Fibroblast of the conjunctiva (primary cell): ENCODE measurements at places on chromosomes 5 and 9.
A peak's percentile ranks its signal among the peaks of the same experiment; 100 is the strongest.

- peak; percentile 61 for DNase-seq
These were observed 288.3 kb upstream of the CDH18 start for GRCh38 chr5:20276061-20276958.

- DNase-seq: no peak
These were observed 1.2 kb upstream of the TBCA start for GRCh38 chr5:77777281-77777892.

DNA sequence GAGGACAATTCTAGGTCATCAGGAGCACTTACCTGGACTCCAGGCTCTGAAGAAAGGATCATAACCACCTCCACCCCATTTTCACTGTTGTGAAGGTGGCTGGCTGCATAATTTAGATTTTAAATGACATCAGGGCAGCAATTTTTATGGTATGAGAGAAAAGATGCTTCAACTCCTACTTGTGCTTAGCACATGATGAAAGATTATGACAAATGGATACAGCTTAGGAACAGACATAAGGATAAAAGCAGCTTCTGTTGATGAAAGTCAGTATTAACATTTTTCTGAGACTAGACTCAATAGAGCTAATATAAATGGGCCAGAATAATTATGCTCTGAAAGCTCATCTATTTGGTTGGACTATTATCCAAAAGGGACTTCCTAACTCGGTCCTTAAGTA is 72.2 kb downstream of the SIL1 start:
- DNase-seq: no peak

GRCh38 chr5:151739939-151740335 is 18.5 kb downstream of the ATOX1 start:
- peak; percentile 84 for DNase-seq

- DNase-seq: no peak
These were observed 7.9 kb upstream of the MYORG start for GRCh38 chr9:34384368-34385165.

- no peak for DNase-seq
These were observed 123.5 kb downstream of the TARS1 start for GRCh38 chr5:33563983-33564908.

DNA sequence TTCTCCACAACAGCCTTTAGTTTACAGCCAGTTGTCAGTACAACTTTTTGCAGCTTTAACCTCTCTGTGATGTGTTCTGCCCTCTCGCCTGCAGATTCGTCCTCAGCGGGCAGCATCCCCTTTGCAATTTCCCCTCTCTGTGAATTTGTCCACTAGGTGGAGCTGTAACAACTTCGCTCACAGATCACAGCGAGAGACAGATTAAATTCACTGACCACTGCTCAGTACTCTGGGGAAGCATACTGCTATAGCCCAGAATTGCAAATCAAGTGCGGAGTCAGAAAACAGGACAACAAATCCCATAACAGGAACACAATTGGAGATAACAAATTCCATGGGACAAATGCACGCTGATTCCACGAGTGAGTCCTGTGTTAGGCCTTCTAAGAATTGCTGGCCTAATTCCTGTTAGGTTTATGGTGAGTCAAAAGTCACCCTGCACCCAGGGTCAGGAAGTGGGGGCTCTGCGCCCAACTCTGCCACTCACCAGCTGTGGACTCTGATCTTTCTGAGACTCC is 2124.9 kb downstream of the MAT2B start:
- peak; percentile 10 for DNase-seq

GRCh38 chr9:127170652-127171051 is 48.2 kb upstream of the ANGPTL2 start:
- DNase-seq: no peak

- no peak for DNase-seq
These were observed 290.7 kb upstream of the IL12B start for GRCh38 chr5:159620853-159621540.

GRCh38 chr5:153539983-153540382 is 49.5 kb downstream of the GRIA1 start:
- DNase-seq: no peak

GRCh38 chr9:106621313-106622163 is 241.4 kb upstream of the ZNF462 start:
- DNase-seq: no peak

GRCh38 chr5:18792145-18792544 is 1157.9 kb downstream of the TAF11L14 start:
- no peak for DNase-seq

DNA sequence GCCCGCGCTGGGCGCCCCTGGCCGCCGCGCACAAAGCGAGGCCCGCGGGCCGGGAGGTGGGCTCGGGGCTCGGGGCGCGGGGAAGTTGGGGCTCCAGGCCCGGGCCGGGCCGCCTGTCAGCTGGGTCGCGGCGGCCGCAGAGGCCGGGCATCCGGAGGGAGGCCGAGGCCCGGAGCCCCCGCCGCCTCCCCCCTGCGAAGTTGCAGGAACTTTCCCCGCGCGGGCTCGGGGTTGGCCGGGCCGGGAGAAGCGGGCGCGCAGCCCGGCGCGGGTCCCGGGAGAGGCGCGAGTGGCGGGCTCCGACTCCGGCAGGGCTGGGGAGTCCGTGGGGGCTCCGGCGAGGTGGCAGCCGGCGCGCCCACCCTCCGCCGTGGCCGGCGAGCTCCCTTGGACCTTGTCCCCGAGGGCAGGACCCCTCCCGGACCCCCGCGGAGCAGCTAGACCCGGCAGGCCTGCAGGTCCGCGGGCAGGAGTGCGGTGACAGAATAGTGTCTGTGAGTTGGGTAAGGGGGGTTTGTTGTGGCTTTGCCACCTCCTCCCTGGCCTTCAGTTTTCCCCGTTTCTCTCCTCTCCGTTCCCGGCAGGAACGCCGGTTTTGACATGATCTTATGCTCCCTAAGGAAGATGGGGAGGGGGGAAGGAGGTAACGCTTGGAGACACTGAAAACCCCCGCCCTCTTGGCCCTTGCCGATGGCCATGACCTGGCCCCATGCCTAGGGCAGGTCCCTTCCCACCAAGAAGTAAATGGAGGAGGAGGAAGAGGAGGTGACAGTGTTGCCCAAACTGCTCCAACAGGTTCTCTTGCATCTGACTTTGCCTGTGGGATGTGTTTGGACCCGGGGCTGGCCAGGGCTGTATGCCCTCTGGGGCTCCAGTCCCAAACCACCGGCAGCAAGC is 942 bp downstream of the PHF2 start:
- DNase-seq: no peak

- no peak for DNase-seq
These were observed 16.8 kb upstream of the CTSL start for GRCh38 chr9:87708986-87709728.

DNA sequence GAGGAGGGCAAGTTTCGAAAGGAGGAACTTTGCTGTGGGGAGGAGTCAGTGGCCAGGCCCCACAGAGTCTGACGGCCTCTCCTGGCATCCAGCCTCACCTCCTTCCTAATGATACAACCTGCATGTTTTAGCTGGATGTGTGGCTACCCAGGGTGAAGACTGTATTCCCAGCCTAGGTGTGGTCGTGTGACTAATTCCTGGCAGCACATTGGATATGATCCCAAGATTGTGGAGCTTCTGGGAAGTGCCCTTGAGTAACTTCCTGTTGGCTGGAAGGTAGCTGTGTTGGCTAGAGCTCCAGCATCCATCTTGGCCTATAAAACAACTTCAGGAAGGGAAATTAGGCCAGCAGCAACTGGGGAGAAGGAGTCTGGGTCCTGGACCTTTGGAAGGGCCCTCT is 19.0 kb upstream of the LPCAT1 start:
- no peak for DNase-seq

GRCh38 chr9:88478246-88478645 is 56.7 kb upstream of the NXNL2 start:
- no peak for DNase-seq

GRCh38 chr5:150246835-150247234 is 42.7 kb downstream of the CAMK2A start:
- DNase-seq: no peak

DNA sequence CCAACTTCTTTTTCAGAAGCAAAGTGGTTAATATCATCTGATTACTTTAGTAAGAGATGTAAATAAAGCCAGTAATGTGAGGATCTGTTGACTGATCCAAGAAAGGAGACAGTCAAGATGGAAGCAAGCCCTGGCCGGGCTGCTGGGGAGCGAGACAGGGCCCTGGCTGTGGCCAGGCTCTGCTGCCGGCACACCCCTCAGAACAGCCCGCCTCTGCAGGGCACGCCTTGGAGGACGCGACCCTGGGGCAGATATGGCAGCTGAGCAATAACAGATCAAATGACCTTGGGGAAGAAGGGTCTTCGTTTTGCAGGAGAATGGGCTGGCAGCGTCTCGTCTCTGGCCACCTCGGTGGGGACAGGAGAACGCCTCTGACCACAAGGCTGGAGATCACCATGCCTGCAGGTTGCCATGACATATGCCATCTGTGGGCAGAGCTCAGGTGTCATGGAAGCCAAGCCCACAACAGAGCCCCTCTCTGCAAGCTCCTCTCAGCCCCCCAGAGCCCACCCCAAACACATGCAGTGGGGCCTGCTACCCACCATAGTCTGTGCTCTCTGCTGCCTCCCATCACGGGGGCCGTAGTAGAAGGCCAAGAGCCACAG is 206.5 kb downstream of the FANCC start:
- DNase-seq: no peak

GRCh38 chr5:28281351-28281750 is 1243.0 kb upstream of the CDH9 start:
- DNase-seq: peak; percentile 16

DNA sequence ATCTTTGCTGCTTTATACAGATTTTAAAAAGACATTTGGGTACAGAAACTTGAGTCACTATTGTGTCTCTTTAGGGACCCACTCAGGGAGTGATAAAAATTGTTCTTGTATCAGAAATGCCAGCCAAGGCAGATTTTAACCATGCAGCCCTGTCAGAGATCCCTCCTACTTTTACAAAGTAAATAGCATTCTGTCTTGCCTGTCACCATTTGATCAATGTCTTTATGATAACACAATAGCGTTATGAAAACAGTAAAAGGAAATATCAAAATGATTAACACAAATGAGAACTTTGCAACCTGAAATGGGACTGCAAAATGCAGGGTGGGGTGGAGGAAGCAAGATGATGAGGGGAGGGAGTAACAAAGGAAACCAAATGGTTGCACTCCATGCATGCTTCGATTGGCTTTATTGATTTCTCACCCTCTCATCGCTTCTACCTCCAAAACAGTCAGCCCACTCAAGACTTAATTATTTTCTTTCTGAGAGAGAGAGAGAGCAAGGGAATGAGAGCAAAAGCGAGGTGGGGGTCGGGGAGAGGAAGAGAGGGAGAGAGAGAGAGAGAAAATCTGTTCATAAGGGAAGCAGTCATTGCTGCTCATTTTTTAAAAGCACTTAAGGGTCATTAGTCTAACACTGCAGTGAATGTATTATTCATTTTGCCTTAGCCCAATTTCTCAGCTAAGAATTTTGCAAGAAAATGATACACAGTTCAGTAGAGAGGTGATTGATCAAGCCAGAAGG is 576.5 kb downstream of the CSNK1G3 start:
- no peak for DNase-seq

GRCh38 chr5:32690153-32690552 is 21.0 kb upstream of the NPR3 start:
- no peak for DNase-seq

GRCh38 chr9:133788819-133789717 is 50.9 kb upstream of the SARDH start:
- DNase-seq: no peak

- DNase-seq: no peak
These were observed 6.7 kb downstream of the PITX1 start for GRCh38 chr5:135027266-135027696.

DNA sequence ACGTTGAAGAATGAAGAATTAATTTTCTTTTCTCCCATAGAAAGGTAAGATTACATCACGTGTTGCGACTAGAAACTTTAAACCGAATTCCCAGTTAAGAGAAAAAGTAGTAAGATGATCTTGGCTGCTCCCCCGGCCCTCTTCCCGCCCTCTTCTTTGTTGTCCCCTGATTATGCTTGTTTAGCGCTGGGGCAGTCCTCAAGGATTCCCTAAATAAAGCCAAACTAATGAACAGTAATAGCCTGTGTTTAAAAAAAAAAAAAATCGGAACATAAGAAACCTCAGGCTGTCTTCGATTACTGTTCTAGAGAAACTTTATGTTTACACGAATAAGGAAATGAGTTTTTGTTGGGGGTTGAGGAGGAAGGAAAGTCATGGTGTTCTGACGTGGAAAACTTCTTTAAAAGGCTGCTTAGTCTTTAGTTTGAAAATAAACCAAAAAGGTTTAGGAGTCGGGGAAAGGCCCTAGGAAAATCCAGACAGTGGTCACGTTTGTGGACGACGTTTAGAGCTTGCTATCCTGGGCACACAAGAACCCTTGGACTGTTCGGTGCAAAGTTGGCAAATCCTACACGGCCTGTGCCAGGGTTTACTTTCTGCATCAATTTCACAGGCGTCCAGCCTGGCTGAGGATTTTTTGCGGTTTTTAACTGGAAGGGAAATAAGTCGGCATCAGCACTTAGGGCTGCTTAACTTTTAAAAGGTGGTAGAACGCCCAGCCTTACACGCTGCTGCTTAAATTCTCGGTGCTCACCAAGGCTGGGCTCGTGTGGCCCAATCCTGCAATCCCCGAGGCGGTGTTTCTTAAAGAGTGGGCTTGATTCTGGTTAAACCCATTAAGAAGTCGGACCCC is 1.1 kb upstream of the MAT2B start:
- DNase-seq: no peak

- no peak for DNase-seq
These were observed 145.3 kb downstream of the HINT1 start for GRCh38 chr5:131019601-131020315.

DNA sequence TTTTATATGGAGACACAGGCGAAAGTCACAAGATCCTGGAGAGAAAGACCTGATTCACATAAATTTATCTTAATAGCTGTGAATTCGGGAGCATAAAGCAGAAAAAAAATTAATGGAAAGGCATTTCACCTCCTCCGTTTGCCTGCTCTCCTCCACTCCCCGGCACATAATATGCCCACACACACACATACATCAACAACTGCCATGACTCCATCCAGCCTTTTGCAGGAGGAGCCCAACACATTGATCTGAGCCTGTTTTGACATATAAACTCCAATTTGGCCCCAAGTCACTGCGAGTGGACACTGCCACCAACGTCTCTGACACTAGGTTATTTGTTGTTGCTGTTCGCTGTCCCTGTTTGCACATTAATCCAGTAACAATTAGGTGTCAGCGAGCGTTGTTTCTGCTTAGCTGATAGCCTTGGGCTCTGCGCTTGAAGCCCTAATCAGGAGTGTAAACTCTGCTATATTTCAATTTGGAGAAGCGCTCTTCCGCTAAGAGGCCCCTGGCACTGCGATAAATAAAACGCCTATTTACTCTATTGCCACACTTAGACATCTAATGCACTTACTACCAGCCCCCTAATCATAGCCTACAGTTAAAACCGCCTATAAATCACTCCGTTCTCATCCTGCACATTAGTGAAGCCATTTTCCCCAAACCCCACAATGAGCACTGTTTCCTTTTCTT is 195.8 kb upstream of the TBCA start:
- DNase-seq: no peak

GRCh38 chr9:120630333-120630732 is 50.4 kb upstream of the CDK5RAP2 start:
- DNase-seq: no peak
